ENCODE measurements at places on chromosomes 11 and 22.

DNA sequence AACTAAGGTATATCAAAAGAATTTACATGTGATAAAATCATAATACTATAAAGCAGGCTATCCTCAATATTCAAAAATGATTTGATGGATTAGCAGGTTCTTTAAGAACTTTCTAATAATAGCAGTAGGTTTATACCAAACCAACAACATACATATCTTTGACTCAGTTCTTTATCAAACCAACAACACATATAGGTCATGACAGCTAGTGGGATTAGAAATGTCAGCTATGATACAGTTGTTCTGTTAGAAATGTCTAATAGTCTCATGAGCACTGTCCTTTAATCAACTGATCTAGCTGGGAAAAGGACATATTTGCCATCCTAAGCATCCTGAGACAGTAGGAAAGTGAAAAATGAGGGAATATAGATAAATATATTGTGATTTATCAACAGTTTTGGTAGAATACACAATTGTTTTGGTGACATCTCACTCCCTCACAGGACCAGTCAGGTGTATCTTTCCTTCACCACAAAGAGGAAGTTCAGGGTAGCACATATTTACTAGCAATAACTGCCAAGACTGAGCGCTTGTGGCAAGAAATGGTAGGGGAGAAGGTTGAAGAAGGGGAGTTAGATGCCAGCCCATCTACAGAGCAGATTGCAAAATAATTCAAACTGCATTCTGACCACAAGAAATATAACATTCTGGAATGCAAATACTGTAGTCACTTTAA is 90.8 kb upstream of the APOA1 start:
- DNase-seq = no peak

DNA sequence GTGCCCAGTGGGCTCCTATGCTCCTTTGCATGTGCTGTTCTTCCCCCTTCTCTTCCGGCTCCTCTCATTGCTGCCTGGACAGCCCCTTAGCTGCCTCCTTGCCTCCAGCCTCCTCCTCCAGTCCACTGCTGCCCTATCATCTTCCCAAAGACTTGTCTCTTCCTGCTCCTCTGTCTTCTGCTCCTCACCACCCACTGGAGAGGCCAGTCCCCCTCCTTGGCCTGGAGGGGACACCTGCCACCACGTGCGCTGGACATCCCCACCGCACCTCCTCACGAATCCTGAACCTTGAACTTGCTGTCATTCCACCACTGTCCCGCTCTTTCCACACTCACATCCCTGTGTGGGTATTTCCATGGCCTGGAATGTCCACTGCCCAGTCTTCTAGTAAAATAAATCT is 49.8 kb downstream of the MICAL2 start:
- no peak for DNase-seq

DNA sequence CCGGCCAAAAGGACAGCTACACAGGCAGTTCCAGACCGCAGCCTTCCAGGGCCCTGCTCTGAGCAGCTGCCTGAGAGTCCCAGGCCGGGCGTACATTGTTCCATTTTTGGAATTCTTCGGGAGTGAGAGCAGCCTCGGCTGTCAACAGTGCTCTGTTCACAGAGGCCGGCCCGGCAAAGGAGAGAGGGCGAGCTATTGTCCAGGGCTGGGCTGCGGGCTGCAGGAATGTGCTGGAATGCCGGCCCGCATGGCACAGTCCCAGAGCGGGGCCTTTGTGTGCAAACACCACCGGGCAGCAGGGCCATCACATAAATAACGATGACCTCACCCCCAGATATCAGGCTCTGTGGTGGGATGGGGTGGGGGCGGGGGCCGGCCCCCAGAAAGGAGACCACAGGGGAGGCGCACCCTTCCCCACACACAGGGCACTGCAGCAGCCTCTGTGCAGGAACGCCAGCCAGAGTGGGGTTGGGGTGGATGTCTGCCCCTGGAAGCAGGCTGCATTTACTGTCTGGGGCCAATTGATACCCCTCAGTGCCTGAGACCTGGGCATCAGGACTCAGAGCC is 15.8 kb downstream of the LINC01488 start:
- no peak for DNase-seq

GRCh38 chr11:111528557-111528956 is 12.0 kb upstream of the LAYN start:
- no peak for DNase-seq

DNA sequence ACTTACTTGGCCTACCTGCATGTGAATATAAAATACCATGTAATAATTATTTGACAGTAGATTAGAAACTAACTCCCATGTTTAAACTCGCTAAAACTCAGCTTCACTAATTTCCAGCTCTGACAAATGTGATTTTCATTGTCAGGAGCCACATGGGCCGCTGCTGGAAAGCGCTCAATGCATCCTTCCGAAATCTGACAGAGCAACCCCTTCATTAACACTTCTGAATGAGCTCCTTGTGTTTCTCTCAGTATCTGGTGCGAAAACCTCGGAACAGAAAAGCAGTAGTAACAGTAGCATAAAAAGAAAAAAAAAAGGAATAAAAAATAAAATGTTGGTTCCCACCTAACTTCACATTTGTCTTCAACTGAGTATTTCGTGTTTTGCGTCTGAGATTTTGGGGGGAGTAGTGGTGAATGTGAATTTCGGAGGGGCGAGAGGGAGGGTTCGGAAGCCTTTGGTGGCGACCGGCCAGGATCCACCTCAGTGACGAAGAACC is 710 bp downstream of the MTCH2 start:
- no peak for DNase-seq

GRCh38 chr11:71499546-71499945 is 27.5 kb upstream of the KRTAP5-7 start:
- no peak for DNase-seq

DNA sequence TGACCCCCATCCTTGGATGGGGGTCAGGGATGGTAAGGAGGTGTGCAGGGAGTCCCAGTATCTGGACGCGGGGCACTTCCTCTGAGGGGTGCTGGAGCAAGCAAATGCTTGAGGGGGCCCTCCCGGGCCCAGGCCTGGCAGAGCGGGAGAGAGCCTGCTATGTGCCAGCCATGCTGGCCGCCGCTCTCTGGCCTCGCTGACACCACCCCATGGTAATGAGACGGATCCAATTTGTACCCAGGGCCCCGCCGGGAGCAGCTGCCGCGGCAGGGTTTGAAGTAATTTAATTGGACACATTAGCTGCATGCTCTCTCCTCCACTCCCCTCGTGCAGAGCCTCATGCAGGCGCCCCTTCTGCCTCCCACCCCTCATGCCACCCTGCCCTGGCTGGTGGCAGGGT is 6.3 kb downstream of the SYT7 start:
- no peak for DNase-seq

DNA sequence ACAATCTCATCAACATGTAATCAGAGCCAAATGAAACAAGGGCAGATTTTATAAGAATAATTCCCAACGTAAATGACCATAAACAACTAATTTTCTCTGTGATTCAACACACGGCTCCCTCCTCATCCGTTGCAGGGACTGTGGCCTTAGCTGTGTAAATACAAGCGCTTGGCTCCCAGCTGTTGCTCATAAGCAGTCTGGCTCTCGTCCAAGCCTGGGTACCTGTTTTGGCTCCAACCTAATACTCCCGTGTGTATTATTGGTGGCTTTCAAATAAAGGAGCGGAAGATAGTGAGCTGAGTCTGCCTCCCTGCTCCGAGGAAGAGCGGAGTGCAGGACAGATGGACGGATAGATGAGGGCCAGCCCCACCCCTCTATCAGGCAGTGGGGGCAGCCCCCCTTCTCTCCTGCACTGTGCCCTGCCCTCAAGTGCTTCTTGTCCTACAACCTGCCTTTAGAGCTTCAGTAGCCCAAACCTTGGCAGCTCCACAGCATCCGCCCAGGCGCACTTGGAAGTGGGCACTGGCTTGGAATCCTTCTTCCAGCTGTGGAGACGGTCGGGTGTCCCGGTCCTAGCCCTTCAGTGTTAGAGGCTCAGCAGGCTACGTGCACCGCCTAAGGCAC is 670.9 kb downstream of the BRD1 start:
- no peak for DNase-seq

DNA sequence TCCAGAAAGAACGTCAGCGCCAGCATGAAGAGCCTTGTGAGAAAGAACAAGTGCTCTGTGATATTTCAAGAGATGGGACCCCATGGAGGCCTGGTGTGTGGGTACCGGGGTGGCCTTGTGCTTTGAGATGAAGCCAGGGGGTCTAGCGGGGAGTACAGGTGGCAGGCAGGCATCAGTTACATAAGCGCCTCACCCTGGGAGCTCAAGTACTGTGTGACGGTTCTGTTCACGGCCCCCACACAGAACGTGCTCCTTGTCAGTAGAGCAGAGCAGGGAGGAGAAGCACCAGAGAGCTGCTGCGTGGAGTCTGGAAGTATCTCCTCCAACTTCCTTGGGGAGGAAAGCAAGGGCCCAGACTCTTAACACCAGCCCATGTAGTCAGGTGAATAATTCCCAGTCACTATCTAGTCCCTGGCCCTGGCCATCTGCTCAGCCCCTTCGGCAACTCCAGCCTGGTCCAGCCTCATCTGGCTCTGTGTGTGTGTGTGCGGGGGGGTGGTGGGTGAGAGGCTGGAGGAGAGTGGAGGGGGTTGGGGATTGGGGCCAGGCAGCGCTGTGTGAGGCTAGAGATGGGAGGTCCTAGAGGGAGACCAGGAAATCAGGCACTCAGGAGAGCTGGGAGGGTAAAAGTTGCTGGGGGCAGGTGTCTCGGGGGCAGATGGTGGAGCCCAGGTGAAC is 32.4 kb downstream of the MCM5 start:
- no peak for DNase-seq

DNA sequence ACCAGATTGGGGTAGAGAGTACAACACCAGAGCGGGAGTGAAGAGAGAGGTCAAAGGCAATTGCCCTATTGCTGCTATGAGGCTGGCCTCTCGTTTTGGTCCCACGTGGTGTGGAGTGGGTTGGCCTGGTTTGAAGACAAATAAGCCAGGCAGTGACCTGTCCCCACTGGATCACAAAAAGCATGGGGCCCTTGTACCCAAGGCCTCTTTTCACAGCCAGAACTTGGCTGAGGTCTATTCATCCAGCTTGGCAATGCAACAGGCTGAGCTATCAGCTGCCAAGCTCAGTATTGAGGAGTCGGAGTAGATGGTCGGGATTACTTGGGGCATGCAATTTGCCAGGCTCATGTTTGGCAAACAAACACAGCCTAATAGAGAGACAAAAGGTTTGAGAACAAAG is 19.2 kb upstream of the GALNT18 start:
- no peak for DNase-seq

GRCh38 chr11:44628730-44629700 is 63.6 kb downstream of the CD82 start:
- DNase-seq = no peak

DNA sequence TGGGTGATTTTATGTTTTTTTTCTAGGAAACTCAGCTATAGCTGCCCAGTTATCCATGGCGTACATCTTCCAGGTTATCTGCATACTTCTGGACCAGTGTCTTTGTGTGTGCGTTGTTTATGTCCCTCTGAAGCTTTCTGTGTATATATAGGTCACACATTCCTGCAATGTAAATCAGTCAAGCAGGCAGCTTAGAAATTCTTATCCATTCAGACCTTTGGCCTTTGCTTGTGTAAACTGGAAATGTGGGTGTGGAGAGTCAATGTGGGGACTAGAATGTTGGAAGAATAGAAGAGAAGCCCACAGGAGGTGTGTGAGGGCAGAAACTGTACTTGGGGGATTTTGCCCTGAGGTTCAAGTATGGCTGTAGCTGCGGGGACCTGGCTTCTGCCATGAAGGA is 51.7 kb downstream of the BARX2 start:
- DNase-seq = no peak

GRCh38 chr11:64316672-64317324 is 561 bp downstream of the TRMT112 start:
- no peak for DNase-seq

DNA sequence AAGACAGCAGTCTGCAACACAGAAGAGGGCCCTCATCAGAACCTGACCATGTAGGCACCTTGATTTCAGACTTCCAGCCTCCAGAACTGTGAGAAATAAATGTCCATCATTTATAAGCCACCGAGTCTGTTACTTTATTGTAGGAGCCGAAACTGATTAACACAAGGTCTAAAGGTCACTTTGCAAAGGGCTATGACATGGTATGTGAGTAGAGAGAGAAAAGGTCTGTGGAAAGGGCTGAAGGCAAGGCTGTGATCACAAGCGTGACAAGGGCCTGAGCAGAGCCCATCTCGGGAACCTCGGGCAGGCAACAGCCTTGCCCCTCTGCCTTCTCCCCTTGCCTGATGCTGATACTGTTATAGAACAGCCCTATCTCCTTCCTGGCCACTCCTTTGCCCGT is 73.4 kb upstream of the TEAD1 start:
- no peak for DNase-seq

DNA sequence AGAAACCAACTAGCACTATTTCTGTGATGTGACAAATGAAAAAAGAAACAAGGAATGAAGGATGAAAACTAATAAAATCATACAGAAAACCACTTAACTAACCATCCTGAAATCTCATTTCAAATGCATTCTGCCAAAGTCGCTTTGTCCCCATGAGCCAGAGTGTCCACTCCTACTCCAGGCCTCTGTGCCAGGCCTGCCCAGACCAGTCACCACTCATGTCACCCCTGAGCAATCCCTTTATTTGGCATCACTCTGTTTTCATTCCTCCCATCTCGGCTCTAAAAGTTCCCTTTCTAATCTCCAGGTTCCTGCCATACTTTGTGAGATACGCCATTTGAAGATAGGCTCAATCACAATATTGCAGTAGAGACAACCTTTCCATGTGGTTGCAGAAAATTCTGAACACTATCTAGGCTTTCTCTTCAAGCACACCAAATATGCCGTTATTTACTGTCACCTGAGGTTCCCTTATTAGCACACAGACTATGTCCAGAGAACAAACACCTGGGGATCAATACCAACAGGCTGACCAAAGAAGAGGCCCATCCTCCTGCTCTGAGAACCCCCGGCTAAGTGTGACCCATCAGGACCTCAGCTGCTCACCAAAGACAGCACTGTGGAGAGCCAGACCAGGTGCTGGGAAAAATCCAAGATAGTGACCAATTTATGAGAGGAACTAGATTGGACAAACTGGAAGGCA is 202.4 kb downstream of the LARGE1 start:
- DNase-seq = no peak

All from stimulated activated CD4-positive, alpha-beta T cell treated with anti-CD3 and anti-CD28 coated beads, TNF-alpha, amount 100 ng/mL, for 1 hour (primary cell).